MCF 10A (cell line): ENCODE measurements at places on chromosomes 3 and 15. TPM values are rescaled to one million over a fixed set of nuclear protein-coding genes. Genes with fewer than 3 reads are reported as not detected.

DNA sequence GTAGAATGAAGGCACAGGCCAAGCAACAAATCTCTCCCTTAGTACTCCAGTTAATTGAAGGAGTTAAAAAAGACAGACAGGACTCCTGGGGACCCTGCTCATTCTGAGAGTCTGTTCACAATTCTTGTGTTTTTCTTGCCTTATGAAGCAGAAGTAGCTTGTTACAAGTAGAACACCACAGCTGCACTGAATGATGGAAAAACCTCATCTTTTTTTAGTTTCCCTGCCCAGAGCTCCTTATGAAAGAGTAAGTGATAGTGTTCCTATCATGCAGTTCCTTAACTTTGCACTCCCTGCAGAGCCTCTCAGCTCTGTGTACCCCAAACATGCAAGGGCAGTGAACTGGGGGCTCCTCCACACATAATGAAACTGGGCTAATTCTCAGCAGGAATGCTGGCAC lies 95.5 kb downstream of the ALDH1A2 start:
- no peak for DNase-seq

DNA sequence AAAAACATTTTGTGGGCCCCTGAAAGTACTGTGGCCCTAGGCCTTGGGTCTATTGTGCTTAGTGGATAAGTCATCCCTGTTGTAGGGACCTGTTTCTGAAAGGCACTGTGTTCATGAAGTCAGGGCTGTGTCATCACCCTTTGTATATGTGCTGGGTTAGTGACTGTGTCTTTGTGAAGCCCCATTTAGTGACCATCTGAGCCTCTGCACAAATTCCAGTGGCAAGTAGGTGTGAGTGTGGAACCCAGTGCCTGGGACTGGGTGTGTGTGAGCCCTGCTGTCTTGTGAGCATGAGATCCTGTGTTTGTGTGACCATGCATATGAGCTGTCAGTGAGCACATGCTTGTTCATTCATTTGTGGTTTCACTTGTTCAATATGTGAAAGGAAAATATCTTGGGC lies 1.2 kb upstream of the HYAL1 start:
- DNase-seq, result no peak

DNA sequence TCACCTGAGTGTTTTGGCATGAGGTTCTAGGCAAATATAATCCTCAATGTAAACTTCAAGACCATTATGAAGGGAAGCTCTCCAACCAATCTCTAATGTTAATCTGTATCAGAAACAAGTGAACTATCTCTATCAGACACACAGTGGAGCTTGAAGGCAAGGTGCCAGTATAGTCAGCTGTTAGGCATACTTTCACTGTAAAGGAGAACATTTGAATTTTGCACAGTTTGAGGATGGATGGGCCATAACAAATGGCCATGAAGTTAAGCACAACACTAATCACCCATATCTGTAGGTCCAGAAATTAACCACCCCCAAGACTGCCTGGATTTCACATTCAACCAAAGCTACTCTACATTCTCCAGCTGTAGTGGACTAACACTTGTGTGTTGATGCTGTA lies 69.1 kb upstream of the LMOD3 start:
- DNase-seq, result no peak

DNA sequence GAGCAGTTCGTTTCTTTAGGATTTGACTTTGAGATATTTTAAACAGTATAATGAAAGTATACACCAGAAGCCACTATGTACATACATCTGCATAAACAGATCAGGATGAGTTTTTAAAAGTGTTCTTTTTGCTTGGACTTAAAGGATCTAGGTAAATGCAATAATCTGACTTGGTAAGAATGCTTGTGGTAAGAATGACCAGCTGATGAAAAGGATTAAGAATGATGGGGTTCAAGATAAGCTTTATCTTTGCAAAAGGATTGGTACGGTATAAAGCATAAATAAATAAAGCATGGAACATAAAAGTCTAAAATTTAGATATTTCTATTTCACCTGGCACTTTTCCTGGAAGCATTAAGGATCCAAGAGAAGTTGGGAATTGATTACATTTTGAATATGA lies 9.8 kb upstream of the MME start:
- no peak for DNase-seq

DNA sequence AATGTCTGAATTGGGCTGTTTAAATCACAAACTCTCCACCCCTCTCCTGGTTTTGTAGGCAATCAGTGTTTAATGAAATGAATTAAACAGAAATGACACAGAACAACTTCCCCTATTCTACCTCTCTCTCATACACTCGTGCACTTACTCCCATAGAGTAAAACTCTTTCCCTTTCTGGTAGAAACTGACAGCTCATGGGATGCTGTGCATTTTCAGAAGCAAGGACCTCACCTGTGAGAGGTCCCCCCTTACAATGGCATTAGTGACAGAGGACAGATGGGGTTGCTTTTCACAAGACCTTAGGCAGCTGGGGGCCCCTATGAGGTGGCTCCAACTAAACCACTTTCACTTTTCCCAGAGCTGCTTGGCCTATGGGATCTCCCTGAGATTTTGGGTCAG lies 31.9 kb downstream of the PARP16 start:
- no peak for DNase-seq

DNA sequence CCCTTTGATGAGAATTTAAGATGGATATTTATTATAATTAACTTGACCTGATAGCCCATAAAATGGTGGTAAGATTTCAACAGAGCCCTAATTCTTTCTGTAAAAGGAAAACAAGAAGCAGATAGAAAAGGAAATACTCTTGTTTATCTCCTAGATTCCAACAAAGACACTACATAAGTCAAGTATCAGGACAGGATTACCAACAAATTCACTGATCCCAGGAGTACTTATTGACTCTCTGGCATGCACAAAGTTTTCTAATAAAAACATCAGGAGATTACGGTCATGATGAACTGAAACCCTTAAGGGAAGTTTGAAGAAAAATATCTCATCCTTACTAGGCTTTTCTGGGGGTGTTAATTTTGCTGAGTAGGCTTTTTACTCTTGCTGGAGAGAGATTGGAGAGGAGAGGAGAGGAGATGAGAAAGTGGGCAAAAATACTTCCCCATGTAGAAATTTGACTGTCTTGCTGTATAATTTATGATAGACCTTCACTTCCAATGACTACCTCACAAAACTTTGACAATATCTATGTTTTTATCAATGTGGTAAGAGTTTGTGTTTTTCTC lies 43.1 kb upstream of the SLC24A5 start:
- no peak for DNase-seq

GRCh38 chr3:195101001-195101583 lies 169.9 kb downstream of the XXYLT1 start:
- peak; percentile 77 for DNase-seq

DNA sequence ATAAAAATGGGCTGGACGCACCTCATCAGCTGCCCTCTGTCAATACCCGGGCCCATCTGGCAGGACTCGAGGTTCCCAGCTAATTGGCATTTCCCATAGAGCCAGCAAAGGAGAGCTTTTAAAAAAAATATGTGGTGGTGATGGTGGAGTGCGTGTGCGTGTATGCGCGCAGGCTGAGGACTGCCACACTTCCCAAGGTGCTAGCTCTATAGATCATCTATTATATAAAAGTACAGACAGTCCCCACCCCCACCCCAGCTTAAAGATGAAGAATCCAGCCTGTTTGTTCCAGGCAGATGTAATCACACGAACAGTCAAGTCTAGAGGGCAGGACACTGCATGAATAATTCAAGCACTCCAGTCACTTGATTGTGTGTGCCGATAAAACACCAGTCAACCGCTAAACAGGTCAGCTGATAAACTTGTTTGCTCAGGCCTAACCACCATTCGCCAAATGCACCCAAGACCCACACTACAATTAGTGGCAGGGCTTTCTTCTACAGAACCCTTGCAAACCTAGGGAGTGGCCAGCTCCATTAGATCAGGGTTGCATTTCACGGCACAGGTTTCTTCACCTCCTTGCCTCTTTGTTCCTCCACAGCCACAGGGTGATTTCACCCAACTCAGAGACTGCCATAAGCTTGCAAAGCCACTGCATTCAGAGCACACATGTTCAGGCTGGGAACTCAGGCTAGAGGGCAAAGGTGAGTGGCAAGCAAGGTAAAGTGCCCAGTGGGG lies 5.8 kb downstream of the TLE3 start:
- no peak for DNase-seq

- peak; percentile 86 for DNase-seq
Observed at GRCh38 chr3:53109891-53110771, 20.1 kb downstream of the RFT1 start.

DNA sequence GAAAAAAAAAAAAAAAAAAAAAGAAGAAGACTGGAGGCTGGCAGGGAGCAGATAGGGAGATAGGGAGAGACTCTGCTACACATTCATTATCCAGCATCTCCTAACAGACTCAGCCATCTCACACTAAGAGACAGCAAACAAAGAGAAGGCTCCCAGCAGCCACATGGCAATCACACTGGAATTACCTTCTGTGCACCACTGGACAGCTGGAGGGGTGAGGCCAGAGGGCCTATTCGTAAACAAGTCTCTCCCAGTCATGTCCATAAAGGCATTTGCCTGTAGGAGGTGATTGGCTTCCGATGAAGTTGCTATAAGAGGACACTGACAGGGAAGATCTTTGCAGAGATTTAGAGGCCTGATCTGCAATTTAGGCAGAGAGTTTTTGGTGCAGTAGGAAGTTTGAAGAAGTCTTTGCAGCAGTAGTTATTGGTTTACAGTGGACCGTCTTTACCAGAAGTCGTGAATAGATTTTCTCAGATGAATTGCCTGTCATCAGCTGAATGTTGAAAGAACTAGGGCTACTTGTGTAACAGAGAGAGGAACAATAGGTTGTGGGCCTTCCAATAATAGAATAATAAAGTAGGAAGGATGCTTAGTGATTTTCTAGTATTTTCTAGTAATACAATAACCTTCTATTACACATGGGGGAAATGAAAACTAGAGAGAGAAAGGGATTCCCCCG lies 89.7 kb downstream of the TP63 start:
- DNase-seq, result no peak

The ZCWPW2 gene
- total RNA-seq, result 0.77 and 1.0 TPM in 2 replicates

The SPATA12 gene
- total RNA-seq, result 0.12 TPM in 1 of 2 replicates, not detected in the other

The CGNL1 gene
- total RNA-seq, result 0.05 TPM in 1 of 2 replicates, not detected in the other

DNA sequence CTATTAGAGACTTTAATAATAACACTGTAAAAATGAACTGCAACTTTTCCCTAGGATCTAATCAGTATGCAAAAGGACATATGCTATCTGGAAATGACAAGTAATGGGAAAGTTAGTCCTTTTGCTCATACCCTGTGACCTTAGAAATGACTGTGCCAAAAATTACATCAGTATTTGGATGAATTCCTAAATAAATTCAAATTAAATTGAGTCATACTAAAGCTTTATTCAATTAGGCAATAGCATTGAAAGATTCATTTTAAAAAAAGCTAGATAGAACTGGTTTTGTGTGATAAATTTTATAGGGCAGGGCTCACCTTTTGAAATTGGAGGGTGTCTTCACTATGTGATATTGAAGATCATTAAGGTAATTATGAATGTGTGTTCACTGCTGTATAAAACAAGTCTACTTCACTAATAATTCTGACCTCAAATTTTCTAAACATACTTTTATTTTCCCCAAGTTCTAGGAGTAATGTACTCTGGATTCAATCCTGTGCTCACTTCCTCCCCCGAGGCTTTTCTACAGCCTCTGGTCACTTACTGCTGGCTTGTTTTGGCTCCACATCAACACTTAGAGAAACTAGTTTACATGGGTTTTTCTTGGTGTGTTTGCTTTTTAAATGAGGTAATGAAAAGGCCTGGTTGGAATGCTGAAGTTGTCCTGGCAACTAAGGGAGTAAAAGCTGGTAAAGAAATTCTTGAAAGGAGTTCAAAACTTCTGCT lies 44.4 kb upstream of the SPTSSB start:
- peak; percentile 83 for DNase-seq

DNA sequence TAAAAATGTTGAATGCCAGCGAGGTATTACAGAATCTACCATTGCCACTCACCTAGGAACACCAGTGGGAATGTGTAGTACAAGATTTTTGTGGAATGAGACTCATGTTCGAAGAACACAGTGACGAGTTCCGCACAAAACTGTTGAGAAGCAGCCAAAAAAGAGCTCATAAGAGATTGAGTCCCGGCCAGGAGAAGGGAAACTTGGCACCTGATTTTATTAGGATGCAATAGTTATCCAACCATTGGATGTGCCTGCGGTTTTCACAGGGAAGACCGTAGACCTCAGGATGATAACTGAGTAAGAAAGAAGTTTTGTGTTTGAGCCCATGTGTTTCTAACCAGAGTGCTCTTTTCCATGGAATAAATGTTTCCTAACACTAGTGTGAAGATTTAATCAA lies 88.9 kb downstream of the PTPRG start:
- peak; percentile 77 for DNase-seq

GRCh38 chr3:188284455-188285212 lies 130.7 kb downstream of the LPP start:
- DNase-seq, result no peak

DNA sequence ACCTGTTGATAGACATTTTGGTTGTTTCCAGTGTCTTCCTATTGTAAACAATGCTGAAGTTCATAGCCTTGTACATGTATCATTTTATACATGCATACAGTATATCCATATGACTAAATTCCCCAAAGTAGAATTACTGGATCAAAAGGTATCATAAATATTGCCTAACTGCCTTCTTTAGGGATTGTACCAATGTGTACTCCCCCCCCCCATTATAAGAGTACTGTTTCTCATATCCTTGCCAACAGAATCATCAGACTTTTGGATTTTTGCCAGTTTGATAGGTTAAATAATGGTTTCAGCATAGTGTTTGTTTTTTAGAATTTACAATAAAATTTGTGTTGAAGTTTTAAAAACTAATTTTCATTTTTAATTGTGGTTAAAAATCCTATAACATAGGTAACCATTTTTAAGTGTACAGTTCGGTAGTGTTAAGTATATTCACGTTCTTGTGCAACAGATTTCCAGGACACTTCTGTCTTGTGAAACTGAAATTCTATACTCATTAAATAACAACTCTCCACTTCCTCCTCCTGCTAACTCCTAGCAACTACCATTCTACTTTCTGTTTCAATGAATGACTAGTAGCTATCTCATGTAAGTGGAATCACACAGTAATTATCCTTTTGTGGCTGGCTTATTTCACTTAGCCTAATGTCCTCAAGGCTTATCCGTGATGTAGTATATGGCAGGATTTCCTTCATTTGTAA lies 30.8 kb upstream of the MAP3K13 start:
- peak; percentile 89 for DNase-seq

The SV2B gene
- 0.44 and 0.96 TPM in 2 replicates for total RNA-seq

GRCh38 chr3:187913617-187914033 lies 168.4 kb upstream of the BCL6 start:
- DNase-seq, result peak; percentile 76

- no peak for DNase-seq
Observed at GRCh38 chr3:97857401-97857800, 35.6 kb downstream of the CRYBG3 start.

- DNase-seq, result peak; percentile 48
Observed at GRCh38 chr3:96755519-96755918, 58.9 kb upstream of the EPHA6 start.
